ENCODE measurements at places on chromosomes 7 and 10.

GRCh38 chr7:5420067-5420880, 3.4 kb downstream of the TNRC18 start:
- peak; percentile 22 for DNase-seq

GRCh38 chr7:65338346-65338745, 35.3 kb upstream of the ZNF92 start:
- no peak for DNase-seq

GRCh38 chr7:3103614-3104398, 60.1 kb upstream of the CARD11 start:
- no peak for DNase-seq

GRCh38 chr7:56081626-56082340, 11.0 kb downstream of the PHKG1 start:
- no peak for DNase-seq

- DNase-seq = no peak
Measured at GRCh38 chr7:145378197-145378596, 542.3 kb upstream of the TPK1 start.

DNA sequence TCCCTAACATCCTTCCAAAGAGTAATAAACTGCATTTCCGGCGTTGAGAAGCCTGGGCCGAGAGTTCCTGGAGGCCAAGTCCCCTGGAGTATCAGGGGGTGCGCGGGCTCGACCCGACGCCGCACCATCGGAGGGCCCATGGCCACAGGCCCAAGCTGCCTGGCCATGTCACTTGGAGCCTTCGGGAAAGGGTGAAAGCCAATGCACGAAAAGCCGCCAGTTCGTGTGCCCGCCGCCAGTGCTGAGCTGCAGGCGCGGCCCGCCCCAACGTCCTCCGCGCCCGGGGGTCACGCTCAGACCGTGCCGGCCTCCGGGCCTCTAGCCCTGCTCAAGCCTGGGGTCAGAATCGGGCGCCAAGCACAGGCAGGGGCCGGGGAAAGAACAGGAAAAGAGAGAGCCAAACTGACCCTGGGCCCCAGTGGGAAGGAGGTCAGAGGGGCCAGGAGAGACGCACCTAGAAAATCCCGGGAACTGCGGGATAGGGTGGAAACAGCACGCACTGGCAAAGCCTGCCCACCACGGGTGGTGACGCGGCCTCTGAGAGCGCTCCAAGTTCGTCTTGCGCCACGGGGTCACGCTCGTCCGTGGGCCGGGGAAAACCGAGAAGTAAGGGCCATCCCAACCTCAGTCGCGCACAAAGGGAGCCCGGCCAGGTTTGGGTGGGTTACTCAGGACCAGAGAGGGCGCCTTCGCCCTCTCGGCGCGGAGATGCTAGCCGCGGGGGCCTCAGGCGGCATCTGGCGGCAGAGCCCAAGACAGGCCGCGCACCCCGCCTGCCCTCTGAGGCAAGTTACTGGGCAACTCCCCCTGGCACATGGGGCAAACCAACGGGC, 4.2 kb upstream of the EBF3 start:
- no peak for DNase-seq

DNA sequence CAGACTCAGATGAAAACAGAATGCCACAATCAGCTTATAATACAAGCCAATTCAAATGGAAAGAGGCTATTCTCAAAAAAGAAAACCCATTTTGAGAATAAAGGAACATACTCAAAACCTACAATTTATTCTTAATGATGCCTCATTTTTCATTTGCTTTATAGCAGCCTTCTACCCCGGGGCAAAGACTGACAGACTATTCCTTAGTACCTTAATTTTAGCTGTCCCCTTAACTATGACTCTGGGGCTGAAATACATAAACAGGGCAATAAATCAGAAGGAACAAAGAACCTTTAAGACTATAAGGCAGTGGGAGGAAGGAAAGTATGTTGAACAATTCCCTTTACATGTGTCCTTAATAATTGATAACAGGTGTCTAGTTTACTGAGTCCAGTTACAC, 76.8 kb downstream of the TMEM106B start:
- no peak for DNase-seq

- DNase-seq = peak; percentile 97
Measured at GRCh38 chr10:130111113-130111851, 652 bp upstream of the C10orf143 start.

DNA sequence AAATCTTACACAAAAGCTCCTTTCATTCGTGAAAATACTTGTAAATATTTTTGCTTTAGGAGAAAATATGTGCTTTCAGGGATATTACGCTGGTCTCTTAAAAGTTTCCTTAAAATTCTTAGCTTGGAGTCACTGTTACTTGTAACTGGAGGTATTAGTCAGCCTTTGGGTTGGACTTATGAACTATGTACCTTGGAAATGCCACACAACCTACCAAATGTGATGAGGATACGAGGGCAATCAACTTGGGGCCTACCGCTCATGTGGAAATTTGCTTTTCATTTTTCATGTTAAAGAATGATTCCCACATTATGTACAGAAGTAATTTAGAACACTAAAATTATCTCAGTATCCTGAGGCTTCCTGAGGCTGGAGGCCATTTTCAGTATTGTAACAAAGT, 23.1 kb downstream of the SPAM1 start:
- no peak for DNase-seq

DNA sequence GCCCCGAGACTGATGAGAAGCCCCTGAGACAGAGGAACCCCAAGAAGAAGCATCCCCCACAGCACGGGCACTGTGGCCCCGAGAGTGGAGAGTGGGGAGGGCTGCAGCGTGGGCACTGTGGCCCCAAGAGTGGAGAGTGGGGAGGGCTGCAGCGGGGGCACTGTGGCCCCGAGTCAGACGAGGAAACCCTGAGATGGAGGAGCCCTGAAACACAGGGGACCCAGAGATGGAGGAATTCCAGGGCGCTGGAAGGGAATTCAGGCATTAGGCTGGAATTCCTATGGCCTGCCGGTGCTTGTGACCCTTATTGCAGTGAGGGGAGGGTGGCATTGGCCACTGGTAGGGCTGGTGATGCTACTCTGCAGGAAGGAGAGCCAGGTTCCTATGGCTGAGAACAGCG, 168.6 kb upstream of the SHH start:
- no peak for DNase-seq

DNA sequence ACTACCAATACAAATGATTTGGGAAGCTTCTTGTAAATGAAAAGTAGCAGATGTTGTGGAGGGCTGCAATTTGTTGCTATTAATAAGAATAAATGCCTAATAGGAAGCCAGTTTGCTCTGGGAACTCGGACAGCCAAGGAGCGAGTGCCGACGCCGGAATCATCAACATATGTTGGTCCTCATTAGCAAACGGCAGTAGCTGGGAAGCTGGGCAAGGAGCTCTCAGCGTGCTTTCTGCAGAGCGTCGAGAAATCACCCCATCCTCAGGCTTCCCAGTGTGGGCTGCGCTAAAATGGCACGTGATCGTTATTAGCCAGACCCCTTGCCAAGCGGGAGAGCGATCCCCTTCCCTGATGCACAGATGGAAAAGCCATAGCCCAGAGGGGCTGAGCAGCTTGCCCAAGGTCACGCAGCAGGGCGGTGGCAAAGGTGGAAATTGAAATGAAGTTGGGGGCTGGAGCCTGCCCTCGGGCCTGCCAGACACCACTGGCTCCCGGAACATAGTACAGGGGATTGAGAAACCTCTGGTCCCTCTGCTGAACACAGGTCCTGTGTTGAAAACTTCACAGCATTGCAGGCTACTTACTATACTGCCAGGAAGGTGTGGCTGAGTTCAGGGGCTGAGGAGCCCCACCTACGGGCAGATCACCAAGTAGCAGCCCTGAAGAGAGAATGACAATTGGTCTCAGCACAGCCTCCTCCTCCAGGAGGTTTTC, 326.9 kb downstream of the PLXNA4 start:
- no peak for DNase-seq

DNA sequence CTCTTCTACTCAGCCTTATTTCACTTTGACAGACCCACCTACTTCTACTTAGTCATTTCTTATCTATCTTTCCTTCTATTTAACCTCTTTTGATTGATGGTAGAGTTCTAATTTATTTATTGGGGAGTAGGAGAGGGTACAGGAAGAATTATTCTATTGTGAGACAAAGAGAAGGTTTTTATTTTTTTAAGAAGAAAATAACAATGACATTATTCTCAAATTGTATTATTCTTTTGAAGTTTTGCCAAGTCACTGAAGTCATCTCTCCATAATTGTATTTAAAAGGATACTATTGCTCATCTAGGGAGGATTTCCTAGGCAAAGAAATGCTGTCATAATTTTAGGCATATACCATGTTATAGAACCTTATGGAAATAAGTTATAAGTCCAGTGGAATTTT, 52.7 kb downstream of the ITGB8 start:
- DNase-seq = no peak

GRCh38 chr7:112422842-112423496, 27.3 kb upstream of the IFRD1 start:
- no peak for DNase-seq

DNA sequence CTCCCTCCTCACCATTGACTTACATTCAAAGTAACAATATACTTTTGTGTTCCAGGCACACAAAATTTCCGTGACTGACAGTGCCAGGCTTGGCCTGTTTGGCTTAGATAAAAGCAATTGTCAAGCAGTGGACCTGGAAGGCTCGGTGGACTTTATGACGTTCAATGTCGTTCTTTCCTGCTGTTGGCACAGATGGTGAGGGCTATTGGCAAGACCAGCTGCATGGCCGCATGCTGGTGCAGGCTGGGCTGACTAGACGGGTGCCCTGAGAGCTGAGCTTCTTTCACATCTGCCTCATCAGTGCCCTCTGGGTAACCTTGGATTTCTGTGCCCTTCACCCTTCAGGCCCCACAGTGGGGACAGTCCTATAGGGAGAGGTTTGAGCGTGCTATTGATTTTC, 45.2 kb downstream of the WIPF3 start:
- no peak for DNase-seq

- no peak for DNase-seq
Measured at GRCh38 chr7:102042016-102042656, 224.7 kb downstream of the CUX1 start.

GRCh38 chr10:126977216-126977615, 72.0 kb downstream of the DOCK1 start:
- no peak for DNase-seq

- no peak for DNase-seq
Measured at GRCh38 chr10:112548535-112549276, 101.7 kb downstream of the VTI1A start.

DNA sequence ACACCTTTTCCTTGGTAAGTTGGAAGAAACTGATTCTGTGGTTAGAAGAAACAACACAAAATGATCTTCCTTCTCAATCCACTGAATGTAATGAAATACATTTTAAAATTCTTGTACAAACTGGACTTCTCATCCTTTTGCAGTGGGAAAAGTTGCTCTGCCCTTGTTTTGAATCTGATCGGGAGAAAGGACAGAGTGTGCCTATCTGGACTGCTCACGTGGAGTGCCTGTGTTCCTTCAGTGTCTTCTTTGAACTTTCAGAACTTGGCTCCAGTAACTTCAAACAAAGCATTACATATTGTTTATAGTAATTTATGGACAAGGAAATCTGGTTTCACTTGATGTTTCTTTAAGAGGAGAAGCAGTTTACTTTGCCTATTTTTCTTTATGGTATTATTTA, 17.1 kb downstream of the SLC26A3 start:
- DNase-seq = no peak

- no peak for DNase-seq
Measured at GRCh38 chr10:108204528-108205305, 1040.2 kb upstream of the SORCS1 start.

GRCh38 chr7:99267481-99267840, 5.2 kb upstream of the MYH16 start:
- DNase-seq = no peak

- no peak for DNase-seq
Measured at GRCh38 chr7:149209518-149210269, 14.3 kb downstream of the ZNF282 start.

GRCh38 chr7:20598459-20599309, 16.8 kb upstream of the ABCB5 start:
- peak; percentile 50 for DNase-seq

GRCh38 chr7:135980012-135980551, 2.9 kb upstream of the MTPN start:
- DNase-seq = no peak

DNA sequence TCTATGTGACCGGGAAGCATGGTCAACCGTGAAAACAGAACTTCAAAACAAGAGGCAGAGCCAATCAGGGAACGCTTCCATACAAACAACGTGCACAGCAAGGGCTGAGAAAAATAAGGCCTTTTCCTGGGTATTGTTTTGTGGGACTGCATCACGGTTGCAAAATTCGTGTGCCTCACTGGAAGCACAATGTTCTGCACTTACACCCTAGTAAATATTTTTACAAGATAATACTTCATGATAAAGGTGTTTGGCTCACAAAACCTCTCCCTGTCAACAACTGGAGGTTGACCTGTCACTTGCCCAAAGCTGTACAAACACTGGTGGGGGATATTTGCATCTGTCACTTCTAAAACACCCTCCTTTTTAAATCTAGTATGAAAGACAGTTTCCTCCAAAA, 37.0 kb downstream of the KLF6 start:
- DNase-seq = no peak

GRCh38 chr10:21482821-21483220, 42.7 kb downstream of the SKIDA1 start:
- no peak for DNase-seq

- DNase-seq = no peak
Measured at GRCh38 chr10:53786236-53786900, 1013.8 kb upstream of the MBL2 start.

- peak; percentile 26 for DNase-seq
Measured at GRCh38 chr10:42783181-42783549, 570 bp downstream of the BMS1 start.

GRCh38 chr10:30442019-30442606, 8.1 kb downstream of the MAP3K8 start:
- no peak for DNase-seq

DNA sequence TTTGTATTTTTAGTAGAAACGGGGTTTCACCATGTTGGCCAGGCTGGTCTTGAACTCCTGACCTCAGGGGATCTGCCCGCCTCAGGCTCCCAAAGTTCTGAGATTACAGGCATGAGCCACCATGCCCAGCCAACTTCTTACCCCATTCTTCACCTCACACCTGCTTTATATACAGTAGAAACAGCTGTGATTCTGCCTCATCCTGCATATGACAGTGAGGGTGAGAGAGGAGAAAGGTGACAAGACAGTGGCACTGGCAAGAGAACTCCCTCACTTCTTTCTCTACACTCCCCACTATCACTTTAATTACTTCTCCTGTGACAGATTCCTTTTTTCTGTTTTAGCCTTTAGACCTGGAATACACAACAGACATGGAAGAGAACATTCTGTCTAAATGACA, 61.8 kb upstream of the CAPZA2 start:
- no peak for DNase-seq
